ENCODE measurements at places on chromosomes 13 and 19.

GRCh38 chr13:36815062-36815461 lies 4.0 kb upstream of the RFXAP start:
- DNase-seq = no peak

DNA sequence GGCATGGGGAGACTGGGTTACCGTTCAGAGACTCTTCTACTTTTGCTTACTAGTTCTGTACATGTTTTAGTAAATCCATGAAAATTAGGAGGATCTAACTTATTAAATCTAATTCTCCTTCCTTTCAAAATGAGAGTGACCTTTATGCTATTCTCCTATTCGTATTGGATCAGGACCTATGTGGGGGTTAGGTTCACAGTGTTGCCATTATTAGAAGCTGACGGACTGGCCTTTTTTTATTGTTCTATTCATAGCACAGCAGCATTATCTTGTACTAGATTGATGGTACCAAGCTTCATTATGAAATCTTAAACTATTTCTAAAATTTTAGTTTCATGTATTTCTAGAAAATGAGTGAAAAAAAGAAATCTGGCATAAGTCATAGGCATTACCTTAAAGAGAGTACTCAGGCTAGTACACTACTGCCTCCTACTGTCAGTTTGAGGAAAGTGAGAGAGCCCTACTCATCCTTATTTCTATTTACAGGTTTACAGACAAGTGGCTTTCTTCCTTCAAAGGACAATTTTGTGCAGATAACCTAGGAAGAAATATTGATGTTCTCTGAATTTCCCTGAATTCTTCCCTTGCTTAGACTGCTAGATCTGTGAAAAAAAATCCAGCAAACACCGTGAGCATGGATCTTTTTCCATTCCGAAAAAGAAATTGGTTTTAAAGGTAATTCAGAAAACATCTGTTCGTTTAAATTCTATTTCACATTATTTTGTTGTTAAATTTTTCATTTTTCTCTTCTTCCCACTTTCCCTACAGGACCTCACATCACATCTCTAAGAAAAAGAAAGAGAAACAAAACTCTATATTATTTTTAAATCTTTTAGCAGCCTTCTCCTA lies 485.5 kb downstream of the DIAPH3 start:
- peak; percentile 22 for DNase-seq

- no peak for DNase-seq
Observed at GRCh38 chr19:6058518-6059201, 51.6 kb downstream of the RFX2 start.

- DNase-seq = no peak
Observed at GRCh38 chr13:37014609-37015008, 14.0 kb downstream of the EXOSC8 start.
